H4 (cell line): ENCODE measurements at places on chromosomes 7 and 10. TPM values are rescaled to one million over a fixed set of nuclear protein-coding genes. Genes with fewer than 3 reads are reported as not detected.

The BEND7 gene
- total RNA-seq: 3.8 and 8.1 TPM in 2 replicates

The TRIM74 gene
- not detected in 2 replicates for total RNA-seq

The PDZD7 gene
- total RNA-seq: 0.21 and 0.97 TPM in 2 replicates

The RADIL gene
- total RNA-seq: 1.3 and 1.4 TPM in 2 replicates

The SPRN gene
- not detected in 2 replicates for total RNA-seq

The PIP gene
- not detected in 2 replicates for total RNA-seq

The TMEM270 gene
- 0.21 TPM in 1 of 2 replicates, not detected in the other for total RNA-seq

- DNase-seq: no peak
These were observed 1.1 kb downstream of the PLEKHS1 start for GRCh38 chr10:113752553-113752952.

DNA sequence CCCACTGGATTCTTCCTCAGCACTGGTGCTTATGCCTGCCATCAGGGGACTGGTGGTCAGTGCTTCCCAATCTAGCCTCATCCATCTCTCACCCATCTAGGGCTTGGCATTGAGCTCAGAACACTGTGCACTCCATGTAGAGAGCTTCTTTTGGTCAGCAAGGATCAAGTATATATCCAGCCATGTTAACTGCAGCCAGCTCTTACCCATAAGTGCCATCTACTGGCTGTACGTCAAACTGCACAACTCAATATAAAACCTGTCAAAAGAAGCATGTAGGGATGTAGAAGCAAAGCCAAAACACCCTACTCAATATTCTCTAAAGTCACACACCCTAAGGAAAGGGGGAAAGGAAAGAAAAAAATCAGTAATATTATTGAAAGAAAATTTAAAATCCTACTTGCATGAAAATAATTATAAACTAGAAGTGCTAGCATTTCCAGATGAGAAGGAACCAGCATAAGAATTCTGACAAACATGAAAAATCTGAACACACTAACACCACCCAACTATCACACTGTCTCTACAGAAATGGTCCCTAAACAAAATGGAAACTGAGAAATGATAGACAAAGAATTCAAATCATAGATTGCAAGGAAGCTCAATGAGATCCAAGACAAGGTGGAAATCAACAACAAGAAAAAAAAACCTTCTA lies 531.1 kb upstream of the STEAP1 start:
- peak; percentile 63 for DNase-seq

DNA sequence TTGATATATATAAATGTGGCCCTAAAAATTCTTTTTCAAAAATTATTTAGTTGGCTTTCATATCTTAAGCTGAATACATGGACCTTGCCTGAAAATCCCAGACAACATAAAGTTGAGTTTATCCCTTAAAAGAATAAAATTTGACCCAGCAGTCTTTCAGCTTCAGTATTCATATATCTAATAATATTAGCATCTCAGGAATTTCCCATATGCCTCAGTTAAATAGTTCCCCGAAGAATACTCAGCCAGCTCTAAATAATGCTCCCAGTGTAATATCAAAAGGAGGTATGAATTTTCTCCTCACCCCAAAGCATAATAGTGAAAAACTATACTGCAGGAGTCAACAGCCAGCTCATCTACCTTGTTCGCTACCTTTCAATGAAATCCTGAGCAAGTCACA lies 145.9 kb downstream of the CTNNA3 start:
- DNase-seq: no peak

DNA sequence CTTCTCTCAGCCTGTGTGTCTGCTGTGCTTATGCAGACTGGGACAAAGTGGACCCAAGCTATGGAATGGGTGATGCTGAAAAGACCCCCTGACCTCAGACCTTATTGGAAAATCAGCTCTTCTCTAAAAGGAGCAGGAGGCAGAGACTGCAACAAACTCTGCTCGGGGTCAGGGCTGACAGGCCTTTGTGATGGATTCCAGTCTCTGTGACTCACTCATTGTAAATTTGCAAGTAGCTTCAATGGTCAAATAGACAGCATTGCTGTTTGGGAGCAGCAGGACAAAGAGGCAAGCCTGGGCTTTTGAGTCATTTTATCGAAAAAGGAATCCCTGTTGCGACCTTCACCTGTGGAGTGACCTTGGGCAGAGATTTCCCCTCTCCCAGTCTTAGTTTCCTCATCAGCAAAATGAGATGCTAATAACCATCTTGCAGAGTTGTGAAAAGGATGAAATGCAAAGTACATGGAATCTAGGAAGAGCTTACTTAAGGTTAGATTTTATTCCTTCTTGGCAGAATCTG lies 26.1 kb upstream of the GPR26 start:
- DNase-seq: no peak

GRCh38 chr10:97713826-97714400 lies 383 bp downstream of the MARVELD1 start:
- DNase-seq: peak; percentile 69

DNA sequence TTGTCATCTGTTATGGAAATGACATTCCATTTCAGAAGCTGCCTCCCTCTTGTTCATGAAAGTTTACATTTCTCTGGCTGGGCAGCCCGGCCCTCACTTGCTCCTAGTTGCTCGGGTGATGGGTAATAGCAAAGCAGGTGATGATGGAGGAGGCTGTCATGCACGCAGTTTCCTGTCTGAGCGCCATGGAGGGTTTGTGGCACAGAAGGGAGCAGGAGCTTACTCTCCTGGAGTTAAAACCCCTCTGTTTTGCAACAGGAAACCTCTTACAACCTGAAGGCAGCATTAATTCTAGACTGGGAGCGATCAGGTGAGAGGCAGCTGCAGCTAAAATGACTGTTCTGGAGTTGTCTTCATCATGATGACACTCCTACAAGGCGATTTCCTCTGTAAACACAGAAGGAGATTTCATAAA lies 34.1 kb upstream of the MKI67 start:
- no peak for DNase-seq

GRCh38 chr7:82506702-82507101 lies 63.1 kb upstream of the CACNA2D1 start:
- peak; percentile 22 for DNase-seq

- no peak for DNase-seq
These were observed 67.0 kb downstream of the ZRANB1 start for GRCh38 chr10:125008689-125009638.

GRCh38 chr7:2757361-2757903 lies 69.4 kb downstream of the AMZ1 start:
- peak; percentile 96 for DNase-seq

- DNase-seq: no peak
These were observed 24.0 kb downstream of the STK32C start for GRCh38 chr10:132283604-132284382.

DNA sequence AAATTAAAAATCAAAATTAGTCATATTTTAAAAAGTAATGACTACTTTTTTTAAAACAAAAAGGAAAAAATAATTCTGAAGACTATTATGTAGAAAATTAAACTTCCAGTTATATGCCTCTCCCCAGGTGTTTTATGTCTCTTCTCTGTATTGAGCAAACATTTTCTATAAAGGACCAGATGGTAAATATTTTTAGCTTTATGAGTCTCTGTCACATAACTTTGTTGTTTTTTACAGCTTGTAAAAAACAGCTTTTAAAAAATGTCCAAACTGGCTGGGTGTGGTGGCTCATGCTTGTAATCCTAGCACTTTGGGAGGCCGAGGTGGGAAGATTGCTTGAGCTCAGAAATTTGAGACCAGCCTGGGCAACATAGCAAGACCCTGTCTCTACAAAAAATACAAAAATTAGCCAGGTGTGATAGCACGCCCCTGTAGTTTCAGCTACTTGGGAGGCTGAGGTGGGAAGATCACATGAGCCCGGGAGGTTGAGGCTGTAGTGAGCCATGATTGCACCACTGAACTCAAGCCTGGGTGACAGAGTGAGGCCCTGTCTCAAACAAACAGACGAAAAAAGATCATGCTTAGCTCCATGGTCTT lies 23.5 kb downstream of the GARS1 start:
- DNase-seq: no peak

DNA sequence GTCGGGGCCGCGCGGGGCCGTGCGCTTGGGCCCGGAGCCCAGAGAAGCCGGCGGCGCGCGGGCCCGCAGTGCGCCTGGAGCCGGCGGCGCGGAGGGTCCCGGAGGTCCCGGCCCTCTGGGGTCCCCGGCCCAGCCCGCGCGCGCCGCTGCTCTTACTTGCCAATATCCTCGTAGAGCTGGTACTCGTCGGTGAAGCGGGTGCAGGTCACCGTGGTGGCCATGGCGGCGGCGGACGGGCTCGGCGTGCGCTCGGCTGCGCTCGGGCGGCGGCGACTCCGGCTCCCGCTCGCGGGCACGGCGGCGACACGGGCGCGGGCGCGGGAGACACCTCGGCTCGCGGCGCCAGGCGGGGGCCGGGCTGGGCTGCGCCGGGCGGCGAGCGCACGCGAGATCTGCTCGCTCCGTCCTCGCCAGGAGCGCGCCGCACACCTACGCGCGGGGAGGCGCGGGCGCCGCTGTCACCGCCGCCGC lies at the start of gene CAMK2B:
Gene CAMK2B, minus strand, starts transcription at position 394 of the 471 bp plus-strand sequence. Its CDS starts 173 bp downstream, at position 221.
- no peak for DNase-seq

DNA sequence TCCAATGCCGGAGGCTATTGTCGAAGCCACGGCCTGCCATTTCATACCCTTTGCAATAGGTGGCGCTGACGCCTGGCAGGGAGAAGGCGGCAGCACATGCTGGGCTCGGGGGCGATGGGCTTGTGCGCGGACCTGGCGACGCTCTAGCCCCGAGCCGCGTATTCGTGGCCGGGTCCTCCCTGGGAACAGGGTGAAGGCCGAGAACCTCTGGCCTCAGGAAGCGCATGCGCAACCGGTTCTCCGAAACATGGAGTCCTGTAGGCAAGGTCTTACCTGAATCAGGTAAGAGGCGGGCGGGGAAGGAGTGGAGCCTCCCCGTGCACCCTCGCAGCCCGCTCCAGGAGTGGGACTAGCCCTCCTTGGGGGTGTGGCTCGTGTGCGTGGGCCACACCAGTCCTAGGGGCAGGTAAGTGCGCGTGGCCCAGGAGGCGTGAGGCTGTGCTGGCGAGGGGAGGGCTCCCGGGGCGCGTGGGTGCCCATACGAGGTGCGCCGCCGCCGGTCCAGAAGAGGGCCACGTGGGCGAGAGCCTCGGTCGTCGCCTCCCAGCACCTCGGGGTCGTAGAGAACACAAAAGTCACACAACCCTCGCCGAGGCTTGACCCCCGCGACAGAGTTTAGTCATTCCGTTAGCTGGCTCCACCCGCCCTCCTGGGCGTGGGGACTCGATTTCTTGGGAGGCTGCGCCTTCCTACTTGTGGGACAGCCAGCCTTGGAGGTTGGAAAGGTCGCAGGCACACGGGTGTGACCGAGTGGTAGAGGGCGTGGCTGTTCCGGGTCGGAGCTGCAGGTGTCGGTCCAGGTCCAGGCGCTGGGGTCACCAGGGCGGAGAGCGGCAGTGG lies 5.6 kb upstream of the MEST start:
- no peak for DNase-seq

GRCh38 chr10:95896071-95896850 lies 11.5 kb upstream of the CC2D2B start:
- DNase-seq: no peak

GRCh38 chr7:96233084-96233483 lies 88.8 kb downstream of the SLC25A13 start:
- no peak for DNase-seq

DNA sequence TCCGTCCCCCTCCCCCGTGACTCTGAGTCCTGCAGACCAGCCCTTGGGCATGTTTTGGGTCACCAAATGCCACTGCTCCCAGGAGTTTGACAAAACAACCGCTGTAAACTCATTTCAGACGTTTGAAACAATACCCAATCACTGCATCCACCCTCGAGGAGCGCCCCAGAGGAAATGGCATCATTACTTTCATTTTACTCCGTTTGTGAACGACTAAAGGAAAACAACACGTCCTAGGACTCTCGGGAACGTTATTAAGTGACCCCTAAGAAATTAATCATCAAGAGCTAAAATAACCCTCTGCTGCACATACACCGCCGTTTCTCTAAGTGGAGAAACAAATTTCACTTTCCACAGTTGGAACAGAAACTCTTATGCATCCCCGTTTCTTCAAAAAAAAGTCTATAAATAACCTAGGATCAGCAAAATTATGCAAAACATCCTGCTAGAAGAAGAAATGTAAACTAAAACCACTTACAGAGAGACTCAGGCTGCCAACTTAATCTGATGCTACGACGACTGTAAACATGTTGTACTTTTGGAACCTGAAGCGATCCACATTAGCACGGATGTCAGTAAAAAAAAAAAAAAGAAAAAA lies 109.9 kb upstream of the EFCAB10 start:
- peak; percentile 69 for DNase-seq

GRCh38 chr7:67716729-67717128 lies 720.1 kb downstream of the TYW1 start:
- peak; percentile 50 for DNase-seq

DNA sequence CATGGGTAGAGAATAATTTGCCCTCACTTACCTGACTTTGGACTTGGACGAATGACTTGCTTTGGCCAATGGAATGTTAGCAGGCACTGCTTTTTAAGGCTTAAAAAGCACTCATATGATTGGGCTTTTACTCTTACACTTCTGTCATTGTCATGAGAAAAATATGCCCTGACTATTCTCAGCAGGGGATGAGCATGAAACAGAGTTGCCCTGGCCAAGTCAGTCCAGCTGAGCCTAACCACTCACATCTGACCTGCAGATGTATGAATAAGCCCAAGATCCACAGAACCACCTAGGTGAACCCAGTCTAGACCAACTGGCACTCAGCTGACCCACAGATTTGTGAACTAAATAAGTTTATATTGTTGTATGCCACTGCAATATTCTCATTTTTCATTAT lies 573.5 kb downstream of the TNS3 start:
- no peak for DNase-seq

GRCh38 chr7:90728568-90728967 lies 132.4 kb downstream of the CDK14 start:
- DNase-seq: no peak

- DNase-seq: peak; percentile 11
These were observed at the start of gene SFMBT2 for GRCh38 chr10:7410862-7411670. TSS of gene SFMBT2 (minus strand) at chr10:7411034. CDS start at chr10:7381898, 29,136 bp downstream.

- DNase-seq: no peak
These were observed 168.4 kb downstream of the BTAF1 start for GRCh38 chr10:92091965-92092364.

DNA sequence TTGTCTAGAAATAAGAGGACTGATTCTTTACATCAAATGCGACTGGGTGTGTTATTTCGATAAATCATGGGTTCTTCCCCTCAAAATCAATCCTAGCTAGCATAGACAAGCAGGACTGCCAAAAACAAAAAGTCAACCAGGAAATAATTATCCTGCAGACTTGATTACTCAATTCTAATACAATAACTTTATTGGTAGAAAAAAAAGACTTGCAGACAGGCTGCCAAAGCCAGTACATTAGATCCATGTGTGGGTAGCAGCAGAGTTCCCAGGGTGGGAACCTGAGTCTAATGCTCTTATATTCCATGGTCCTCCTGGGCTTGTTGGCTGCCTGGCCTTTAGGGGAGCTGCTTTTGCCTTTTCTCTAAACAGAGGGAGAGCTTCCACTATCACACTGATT lies 7.8 kb downstream of the AFAP1L2 start:
- no peak for DNase-seq

DNA sequence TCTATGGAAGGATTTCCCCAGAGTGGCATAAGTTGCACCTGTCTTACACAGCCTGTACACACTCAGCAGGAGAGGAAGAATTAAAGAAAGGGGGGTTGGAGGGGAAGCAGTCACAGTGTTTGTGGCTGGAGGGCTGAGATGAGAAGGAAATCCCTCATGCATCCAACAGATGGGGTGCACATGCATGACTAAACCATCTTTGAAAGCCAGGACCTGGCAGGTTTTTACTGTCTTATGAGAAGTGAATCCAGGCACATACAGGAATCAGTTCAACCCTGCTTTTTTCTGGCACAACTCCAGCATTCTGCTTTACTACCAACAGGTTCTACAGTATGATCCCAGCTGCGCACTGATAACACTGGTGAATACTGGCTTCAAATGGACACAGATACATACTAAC lies 107.7 kb downstream of the CACNA2D1 start:
- peak; percentile 29 for DNase-seq
